A549 treated with Mapracorat at 1 μM for 4 hours (cell line): ENCODE measurements at places on chromosomes 4 and X. TPM values are rescaled to one million over a fixed set of nuclear protein-coding genes. Genes with fewer than 3 reads are reported as not detected.

Gene CACNA1F
- total RNA-seq, result not detected in 5 replicates

Gene GSX2
- not detected in 5 replicates for total RNA-seq

Gene PASD1
- total RNA-seq, result not detected in 5 replicates

Gene FGFBP1
- total RNA-seq, result 2.9 to 4.4 TPM (median 3.9 TPM) in 5 replicates

Gene HS3ST1
- 0.14 to 0.69 TPM (median 0.37 TPM) in 5 replicates for total RNA-seq

Gene MXRA5
- not detected in 5 replicates for total RNA-seq

Gene CT47B1
- not detected in 5 replicates for total RNA-seq

Gene HSFX4
- not detected in 5 replicates for total RNA-seq
